ENCODE measurements at places on chromosomes 2 and 18. TPM values are rescaled to one million over a fixed set of nuclear protein-coding genes. Genes with fewer than 3 reads are reported as not detected.

Gene PROKR1
- total RNA-seq: not detected

Gene EGR4
- not detected for total RNA-seq

DNA sequence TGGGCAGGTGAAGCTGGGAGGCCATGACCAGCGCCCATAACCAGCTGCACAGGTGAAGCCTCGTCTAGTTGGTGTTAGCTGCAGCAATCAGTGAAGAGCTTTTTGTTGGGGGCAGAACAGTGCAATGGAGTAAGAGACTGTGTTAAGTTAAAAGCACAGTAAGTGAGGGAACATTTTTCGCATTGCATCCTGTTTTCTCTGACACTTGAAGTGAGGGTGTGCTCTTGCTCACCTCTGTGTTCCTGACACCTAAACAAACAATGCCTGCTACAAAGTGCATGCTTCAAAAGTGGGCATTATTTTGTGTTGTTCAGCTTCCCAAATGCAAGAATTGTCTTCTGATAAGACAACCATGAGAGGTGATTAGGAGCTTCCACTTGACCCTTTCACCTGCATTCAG lies 324.0 kb upstream of the ACVR2A start:
- H3K4me3 ChIP-seq: no peak overlapping the region
- H3K27ac ChIP-seq: no peak overlapping the region
- no peaks in the 10 kb centered on the region for H3K36me3 ChIP-seq
- no peaks in the 10 kb centered on the region for H3K27me3 ChIP-seq
- H3K4me1 ChIP-seq: no peaks in the 10 kb centered on the region
- no peak for DNase-seq

GRCh38 chr2:234741976-234742375 lies 209.8 kb upstream of the SH3BP4 start:
- no peak overlapping the region for H3K4me3 ChIP-seq
- no peak overlapping the region for H3K27ac ChIP-seq
- H3K4me1 ChIP-seq: no peaks in the 10 kb centered on the region
- no peak for DNase-seq

- no peak overlapping the region for H3K4me3 ChIP-seq
- H3K36me3 ChIP-seq: no peaks in the 10 kb centered on the region
Measured at GRCh38 chr2:16226943-16227664, 286.8 kb downstream of the MYCN start.

Gene AQP12B
- total RNA-seq: not detected

GRCh38 chr2:134360745-134361487 lies 107.0 kb downstream of the MGAT5 start:
- peak overlapping the region; percentile 20 for H3K4me3 ChIP-seq
- no peaks in the 10 kb centered on the region for H3K4me1 ChIP-seq
- DNase-seq: no peak
- no peaks in the 10 kb centered on the region for H3K36me3 ChIP-seq
- no peaks in the 10 kb centered on the region for H3K27me3 ChIP-seq
- peak overlapping the region; percentile 64 for H3K27ac ChIP-seq

DNA sequence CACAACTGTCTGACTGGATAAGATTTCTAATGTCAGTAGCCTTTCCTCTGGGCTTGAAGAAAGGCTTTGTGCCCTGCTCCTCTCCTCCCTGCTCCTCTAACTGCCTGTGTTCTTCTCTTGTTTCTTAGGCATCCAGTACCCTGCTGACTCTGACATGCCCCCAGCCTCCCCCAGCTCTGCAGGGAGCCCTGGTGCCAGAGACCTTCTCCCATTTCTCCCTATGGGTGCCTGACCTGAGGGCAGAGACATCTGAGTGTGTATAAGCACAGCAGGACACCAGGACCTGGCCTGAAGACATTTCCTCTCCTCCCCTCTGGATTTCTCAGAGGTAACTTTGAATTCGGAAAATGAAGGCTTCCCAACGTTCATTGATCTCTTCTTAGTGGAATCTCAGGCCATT lies 23.6 kb downstream of the RNF144A start:
- no peak overlapping the region for H3K4me3 ChIP-seq
- no peaks in the 10 kb centered on the region for H3K27me3 ChIP-seq
- no peak for DNase-seq

GRCh38 chr2:38626326-38627035 lies 23.8 kb upstream of the HNRNPLL start:
- no peak overlapping the region for H3K27ac ChIP-seq
- H3K4me3 ChIP-seq: no peak overlapping the region
- no peaks in the 10 kb centered on the region for H3K36me3 ChIP-seq

GRCh38 chr18:77098538-77099174 lies 33.9 kb downstream of the MBP start:
- H3K4me3 ChIP-seq: peak overlapping the region; percentile 26
- no peaks in the 10 kb centered on the region for H3K27me3 ChIP-seq
- H3K36me3 ChIP-seq: no peaks in the 10 kb centered on the region
- DNase-seq: no peak

DNA sequence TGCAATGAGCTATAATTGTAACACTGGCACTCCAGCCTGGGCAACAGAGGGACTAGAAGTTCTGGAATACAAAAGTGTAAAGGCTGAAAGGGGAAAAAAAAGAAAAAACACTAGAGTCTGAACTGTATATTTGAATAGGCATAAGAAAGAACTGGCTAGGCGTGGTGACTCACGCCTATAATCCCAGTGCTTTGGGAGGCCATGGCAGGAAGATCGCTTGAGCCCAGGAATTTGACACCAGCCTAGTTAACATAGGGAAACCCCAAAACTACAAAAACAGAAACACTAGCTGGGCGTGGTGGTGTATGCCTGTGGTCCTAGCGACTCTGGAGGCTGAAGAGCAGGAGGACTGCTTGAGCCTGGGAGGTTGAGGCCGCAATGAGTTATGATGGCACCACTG lies 70.6 kb downstream of the SAP130 start:
- H3K27me3 ChIP-seq: no peaks in the 10 kb centered on the region
- H3K27ac ChIP-seq: no peak overlapping the region
- H3K4me1 ChIP-seq: no peaks in the 10 kb centered on the region
- H3K4me3 ChIP-seq: no peak overlapping the region
- DNase-seq: no peak
- peaks cover 49% of the 10 kb centered on the region for H3K36me3 ChIP-seq

Gene TTR
- 5.2 TPM for total RNA-seq

GRCh38 chr2:176122052-176122682 lies 352 bp upstream of the HOXD9 start:
- DNase-seq: no peak
- H3K27me3 ChIP-seq: peaks cover 20% of the 10 kb centered on the region
- no peaks in the 10 kb centered on the region for H3K36me3 ChIP-seq
- H3K4me1 ChIP-seq: peaks cover 11% of the 10 kb centered on the region
- H3K27ac ChIP-seq: no peak overlapping the region

GRCh38 chr2:197894751-197895274 lies 90.4 kb downstream of the PLCL1 start:
- H3K27ac ChIP-seq: peak overlapping the region; percentile 53

DNA sequence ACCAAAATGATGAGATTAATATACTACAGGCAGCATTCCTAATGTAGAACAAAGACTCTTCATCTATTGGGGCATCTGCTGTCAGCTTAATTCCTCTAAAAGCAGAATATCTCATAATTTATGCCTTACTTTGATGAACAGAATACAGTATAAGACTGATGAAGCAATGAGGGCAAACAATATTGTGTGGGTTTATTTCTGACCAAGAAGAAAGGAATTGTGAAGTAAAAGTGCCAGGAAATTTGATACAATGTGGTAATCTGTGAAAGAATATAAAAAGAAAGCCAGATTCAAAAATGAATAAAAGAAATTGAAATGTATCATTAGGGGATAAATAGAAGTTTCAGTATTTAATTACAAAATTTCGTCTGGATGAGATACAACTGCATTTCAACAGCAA lies 78.8 kb upstream of the TTC21B start:
- H3K36me3 ChIP-seq: no peaks in the 10 kb centered on the region
- H3K27ac ChIP-seq: no peak overlapping the region
- no peak for DNase-seq

DNA sequence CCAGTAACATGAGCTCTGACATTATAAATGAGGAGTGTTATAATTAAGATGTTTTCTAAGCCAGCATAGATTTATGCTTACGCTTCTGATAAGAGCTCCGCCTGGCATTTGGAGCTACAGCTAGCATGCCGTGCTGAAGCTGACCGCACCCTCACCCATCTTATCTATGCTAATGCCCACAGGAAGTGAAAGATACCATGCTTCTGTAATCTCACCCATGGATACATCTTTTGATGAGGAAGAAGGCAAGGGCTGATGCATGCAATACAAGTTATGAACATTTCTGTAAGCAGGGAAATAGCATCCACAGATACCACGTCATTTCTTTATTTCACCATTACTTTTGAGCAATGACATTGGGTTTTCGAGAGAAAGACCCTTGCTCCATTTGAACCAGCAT lies 82.3 kb downstream of the ARL4C start:
- DNase-seq: no peak
- H3K4me1 ChIP-seq: no peaks in the 10 kb centered on the region
- H3K4me3 ChIP-seq: no peak overlapping the region

DNA sequence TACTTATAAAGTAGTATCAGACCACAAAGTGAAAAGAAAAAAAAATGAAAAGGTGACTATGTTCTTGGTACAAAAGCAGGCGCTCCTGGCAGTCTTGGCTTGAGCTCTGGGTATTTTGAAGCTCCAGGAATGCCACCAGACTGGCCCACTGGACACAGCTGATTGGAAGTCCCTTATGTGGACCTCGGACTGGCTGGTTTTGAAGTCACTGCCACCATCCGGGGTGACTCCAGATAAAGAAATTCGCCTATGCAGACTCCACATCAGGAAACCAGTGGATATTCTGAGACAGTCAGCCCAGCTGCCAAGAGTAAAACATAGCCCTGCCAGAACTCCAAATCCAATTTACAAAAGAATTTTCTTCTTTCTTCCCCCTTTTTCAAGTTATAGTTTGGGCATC lies 28.0 kb downstream of the ACKR3 start:
- no peaks in the 10 kb centered on the region for H3K36me3 ChIP-seq
- H3K4me1 ChIP-seq: peaks cover 6% of the 10 kb centered on the region
- no peak overlapping the region for H3K4me3 ChIP-seq
- H3K27ac ChIP-seq: peak overlapping the region; percentile 41
- DNase-seq: no peak
- H3K27me3 ChIP-seq: no peaks in the 10 kb centered on the region

Gene CHRND
- not detected for total RNA-seq

Gene SLC66A3
- 52.6 TPM for total RNA-seq

- H3K4me3 ChIP-seq: no peak overlapping the region
- H3K27me3 ChIP-seq: no peaks in the 10 kb centered on the region
- DNase-seq: no peak
- H3K4me1 ChIP-seq: no peaks in the 10 kb centered on the region
- H3K27ac ChIP-seq: no peak overlapping the region
Measured at GRCh38 chr2:309954-310510, 22.1 kb upstream of the ALKAL2 start.

DNA sequence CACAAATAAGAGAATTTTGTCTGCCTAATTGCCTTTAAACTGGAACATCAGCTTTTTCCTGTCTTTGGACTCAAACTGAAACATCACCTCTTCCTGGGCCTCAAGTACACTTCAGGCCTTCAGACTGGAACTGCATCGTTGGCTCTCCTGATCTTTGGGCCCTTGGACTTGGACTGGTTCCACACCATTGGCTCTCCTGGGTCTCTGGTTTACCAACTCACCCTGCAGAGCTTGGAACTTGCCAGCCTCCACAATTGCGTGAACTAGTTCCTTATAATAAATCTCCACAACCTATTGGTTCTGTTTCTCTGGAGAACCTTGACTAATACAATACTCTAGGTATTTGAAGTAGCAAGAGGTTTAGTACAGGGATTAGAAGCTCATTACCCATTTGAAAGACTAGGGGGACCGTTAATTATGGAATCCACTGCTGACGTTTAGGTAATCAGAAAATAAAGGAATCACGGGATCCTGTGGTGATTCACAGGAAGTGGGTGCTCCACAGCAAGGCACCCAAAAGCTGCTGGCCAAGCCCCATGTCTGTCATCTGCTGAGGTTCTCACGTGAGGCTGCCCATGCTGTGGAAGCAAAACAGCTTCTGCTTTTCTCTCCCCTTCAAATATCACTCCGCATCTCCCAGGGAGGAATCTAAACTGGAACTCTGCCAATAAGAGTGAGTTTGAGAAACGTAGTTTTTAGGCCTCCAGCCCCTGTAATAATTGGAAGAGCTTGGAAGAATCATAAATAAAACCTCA lies 20.0 kb upstream of the SGPP2 start:
- no peak for DNase-seq
- no peaks in the 10 kb centered on the region for H3K36me3 ChIP-seq
- no peak overlapping the region for H3K4me3 ChIP-seq
- no peak overlapping the region for H3K27ac ChIP-seq
- H3K4me1 ChIP-seq: no peaks in the 10 kb centered on the region
- H3K27me3 ChIP-seq: no peaks in the 10 kb centered on the region

- H3K36me3 ChIP-seq: no peaks in the 10 kb centered on the region
- H3K27ac ChIP-seq: no peak overlapping the region
- H3K4me1 ChIP-seq: peaks cover 3% of the 10 kb centered on the region
- H3K27me3 ChIP-seq: no peaks in the 10 kb centered on the region
- no peak overlapping the region for H3K4me3 ChIP-seq
- DNase-seq: no peak
Measured at GRCh38 chr2:126970583-126970982, 71.9 kb downstream of the TEX51 start.

GRCh38 chr2:96136129-96136720 lies 2.1 kb downstream of the ASTL start:
- H3K27me3 ChIP-seq: no peaks in the 10 kb centered on the region
- H3K27ac ChIP-seq: no peak overlapping the region

DNA sequence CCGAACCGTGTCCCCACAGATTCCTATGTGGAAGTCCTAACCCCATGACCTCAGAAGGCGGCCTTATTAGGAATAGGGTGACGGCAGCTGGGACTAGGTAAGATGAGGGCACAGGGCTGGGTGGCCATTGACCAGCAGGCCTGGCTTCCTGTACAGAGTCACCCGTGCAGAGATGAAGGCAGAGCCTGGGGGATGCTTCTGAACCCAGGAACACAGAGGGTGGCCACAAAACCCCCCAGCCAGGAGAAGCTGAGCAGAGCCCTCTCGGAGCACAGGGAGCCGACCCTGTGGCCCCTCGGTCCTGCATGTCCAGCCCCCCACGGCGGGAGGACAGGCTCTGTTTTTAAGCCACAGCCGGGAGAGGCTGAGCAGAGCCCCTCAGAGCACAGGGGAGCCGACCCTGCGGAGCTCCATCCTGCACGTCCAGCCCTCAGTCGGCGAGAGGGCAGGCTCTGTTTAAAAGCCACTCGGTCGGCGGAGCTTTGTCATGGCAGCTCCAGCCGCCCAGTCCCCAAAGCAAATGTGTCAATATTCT lies 2.7 kb downstream of the PDCD1 start:
- no peaks in the 10 kb centered on the region for H3K27me3 ChIP-seq
- DNase-seq: no peak
- no peaks in the 10 kb centered on the region for H3K4me1 ChIP-seq
